ENCODE measurements at places on chromosomes 13 and 19. TPM values are rescaled to one million over a fixed set of nuclear protein-coding genes. Genes with fewer than 3 reads are reported as not detected.

CILP2 gene
- total RNA-seq = 12.7 TPM

SYNE4 gene
- total RNA-seq = 0.49 TPM

DAND5 gene
- 0.57 TPM for total RNA-seq

CRLF1 gene
- total RNA-seq = 15.3 TPM

URAD gene
- not detected for total RNA-seq

FUT1 gene
- total RNA-seq = 0.52 TPM

LATS2 gene
- total RNA-seq = 104 TPM

PLIN4 gene
- total RNA-seq = not detected

SPRYD7 gene
- 6.9 TPM for total RNA-seq

NLRP7 gene
- not detected for total RNA-seq

PNMA8A gene
- 10.1 TPM for total RNA-seq

ZNF112 gene
- 7.1 TPM for total RNA-seq

PSG11 gene
- total RNA-seq = not detected

GRCh38 chr13:52837850-52838249 is 10.6 kb downstream of the PCDH8 start:
- DNase-seq = no peak

GRCh38 chr19:543910-544608 is at the start of gene GZMM:
Gene GZMM, plus strand, starts transcription at chr19:544053. Its CDS starts 19 bp downstream, at chr19:544072.
- no peak for DNase-seq

GRCh38 chr19:35673121-35673804 is 6.9 kb downstream of the UPK1A start:
- DNase-seq = no peak

DNA sequence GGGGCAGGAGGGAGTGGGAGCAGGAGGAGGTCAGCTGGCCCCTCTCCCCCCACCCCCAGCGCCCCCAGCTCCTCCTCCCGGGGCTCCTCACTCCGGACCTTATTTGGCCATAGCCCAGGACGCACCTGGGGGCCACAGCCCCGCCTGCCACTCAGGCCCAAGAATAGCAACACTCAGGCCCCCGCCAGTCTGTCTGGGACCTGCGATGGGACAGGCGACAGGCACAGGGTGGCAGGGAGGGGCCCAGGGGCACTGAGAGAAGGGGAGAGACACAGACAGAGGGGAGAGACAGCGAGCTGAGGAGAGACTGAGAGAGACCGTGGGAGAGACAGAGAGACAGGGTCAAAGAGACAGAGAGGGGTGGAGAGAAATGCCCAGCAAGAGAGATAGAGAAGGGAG is 10.2 kb downstream of the JOSD2 start:
- no peak for DNase-seq

DNA sequence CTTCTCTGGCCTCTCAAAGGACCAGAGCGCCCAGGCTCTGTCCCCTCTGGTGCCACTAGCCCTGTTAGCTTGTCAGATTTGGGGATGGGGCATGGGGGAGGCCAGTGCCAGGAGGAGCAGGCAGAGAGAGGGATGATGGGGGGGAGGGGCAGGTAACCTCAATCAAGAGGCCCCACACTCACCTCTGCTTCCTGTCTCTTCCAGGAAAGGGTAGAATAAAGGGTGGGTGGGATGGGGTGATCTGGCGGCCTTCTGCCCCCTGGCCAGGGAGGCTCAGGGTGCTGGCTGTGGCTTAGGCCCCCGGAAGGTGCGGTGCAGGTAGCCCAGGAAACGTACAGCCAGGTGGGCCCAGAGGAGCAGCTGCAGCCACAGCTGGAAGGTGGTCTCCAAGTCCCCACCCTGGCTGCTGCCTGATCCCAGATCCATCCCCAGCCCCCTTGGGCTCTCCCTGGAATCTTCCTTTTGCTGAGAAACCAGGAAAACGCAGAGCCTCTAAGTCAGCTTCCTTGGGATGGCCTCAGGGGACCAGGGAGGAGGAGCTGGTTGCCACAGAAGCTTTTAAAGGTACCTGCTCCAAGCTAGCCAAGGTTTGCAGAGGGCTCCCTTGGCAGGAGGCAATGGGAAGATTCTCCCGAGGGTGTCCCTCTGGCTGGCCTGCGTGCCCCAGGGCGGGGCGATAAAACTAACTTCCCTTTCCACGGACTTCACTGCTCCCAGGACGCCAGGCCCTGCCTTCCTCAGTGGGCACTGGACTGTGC is 5.3 kb downstream of the PRKACA start:
- no peak for DNase-seq

- DNase-seq = no peak
Observed at GRCh38 chr19:51365965-51366388, at the start of gene ETFB. Gene ETFB, minus strand, starts transcription at chr19:51366388. Its CDS starts 62 bp downstream, at chr19:51366326.

DNA sequence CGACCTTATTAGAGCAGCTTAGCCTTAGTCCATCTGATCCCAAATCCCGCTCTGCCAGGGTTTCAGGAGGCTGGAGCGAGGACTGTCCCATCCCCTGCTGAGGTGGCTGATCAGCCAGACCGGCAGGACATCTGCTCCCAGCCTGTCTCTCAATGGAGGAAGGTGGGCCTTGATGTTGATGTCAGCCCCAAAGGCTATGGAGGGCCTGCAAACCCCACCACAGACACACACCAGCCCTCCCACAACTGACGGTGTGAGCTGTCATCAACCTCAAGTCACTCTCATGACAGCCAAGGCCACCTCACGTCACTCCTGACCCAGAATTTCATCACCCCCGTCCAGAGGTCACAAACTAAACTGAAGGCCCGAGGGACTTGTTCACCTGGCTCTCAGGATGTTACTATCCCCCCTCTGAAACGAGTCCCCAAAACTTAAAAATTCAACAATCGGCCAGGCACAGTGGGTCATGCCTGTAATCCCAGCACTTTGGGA is 25.5 kb downstream of the RHPN2 start:
- DNase-seq = no peak

- no peak for DNase-seq
Observed at GRCh38 chr19:34120846-34121639, 51.3 kb upstream of the LSM14A start.

DNA sequence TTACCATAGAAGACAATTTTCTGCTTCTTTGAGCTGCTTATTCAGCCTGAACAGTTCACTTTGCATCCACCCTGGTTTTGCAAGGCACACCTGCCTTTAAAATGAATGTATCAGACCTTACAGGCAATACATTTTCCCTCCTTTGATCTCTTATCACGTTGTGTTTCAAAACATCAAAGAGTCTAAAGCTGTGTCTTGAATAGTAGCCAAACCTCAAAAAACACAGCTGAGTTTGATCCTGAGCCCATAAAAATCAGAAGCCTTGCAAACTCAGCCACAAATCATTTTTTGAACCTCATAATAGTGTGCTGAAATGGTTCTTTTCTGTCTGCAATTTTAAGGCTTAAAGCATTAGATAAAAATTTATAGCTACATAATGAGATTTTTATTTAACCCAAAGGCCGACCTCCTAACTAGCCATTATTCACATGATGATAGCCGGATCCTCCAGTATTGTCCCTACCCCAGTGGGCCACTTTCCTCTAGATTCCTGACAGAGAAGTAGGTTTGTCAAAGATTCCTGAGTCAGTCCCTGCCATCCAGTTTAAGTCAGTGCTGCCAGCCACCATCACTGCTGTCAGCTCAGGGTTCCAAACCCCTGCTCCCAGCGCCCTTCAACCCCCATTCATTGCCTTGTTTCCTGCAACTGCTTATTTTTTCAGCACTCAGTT is 71.8 kb downstream of the CAB39L start:
- no peak for DNase-seq

GRCh38 chr13:111168107-111168506 is 53.0 kb downstream of the ARHGEF7 start:
- no peak for DNase-seq

DNA sequence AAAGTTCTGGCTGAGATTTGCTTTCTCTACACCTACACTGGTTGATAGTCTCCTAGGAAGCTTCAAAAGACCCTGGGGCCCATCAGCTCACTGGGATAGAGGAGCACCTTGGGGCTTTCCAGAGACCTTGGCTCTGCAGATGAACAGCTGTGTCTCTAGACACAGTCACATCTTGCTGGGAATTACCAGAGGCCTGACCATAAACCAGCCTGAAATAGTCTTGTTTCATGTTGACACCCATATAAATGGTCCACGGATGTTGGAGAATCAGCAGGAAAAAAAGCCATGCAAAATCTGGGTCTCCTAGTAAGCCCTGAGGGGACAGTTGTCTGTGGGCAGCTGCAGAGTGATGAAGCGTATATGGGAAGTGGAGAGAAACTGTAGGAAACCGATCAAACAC is 207.6 kb downstream of the DNAJC15 start:
- no peak for DNase-seq

DNA sequence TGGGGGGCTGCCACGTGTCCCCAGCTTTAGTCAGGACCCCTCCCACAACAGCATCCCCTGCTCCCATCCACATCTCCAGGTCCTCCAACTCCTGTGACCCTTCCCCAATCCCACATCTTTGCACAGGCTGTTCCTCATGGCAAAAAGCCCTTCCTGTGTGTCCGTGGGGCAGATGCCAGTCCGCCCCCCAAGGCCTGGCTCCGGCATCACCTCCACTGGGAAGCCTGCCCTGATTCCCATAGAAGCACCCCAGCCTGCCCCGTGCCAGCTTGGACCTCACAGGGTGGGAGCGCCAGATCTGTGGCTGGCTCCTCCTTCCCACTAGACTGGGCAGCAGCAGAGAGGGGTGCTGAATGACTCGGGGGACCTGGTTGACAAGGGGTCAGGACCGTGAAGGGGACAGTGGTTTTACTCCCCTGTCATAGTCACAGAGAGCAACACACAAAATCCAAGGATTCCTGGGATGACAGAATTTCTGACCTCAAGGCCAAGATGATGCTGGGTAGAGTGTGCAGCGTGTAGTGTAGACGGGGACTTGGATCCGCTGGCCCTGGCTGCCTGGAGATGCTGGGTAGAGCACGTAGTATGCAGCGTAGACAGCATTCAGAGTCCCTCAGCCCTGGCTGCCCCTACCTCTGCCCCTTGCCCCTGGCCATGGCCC is 13.3 kb downstream of the KLF2 start:
- DNase-seq = no peak

GRCh38 chr13:85040215-85040614 is 759.0 kb downstream of the SLITRK6 start:
- DNase-seq = no peak

- DNase-seq = no peak
Observed at GRCh38 chr19:5865772-5866171, 4.6 kb downstream of the FUT5 start.

GRCh38 chr19:50739914-50740426 is 16.8 kb downstream of the CLEC11A start:
- no peak for DNase-seq

GRCh38 chr13:20964904-20965303 is 62.4 kb upstream of the XPO4 start:
- no peak for DNase-seq

GRCh38 chr19:2719920-2720776 is 1.0 kb downstream of the DIRAS1 start:
- DNase-seq = no peak

DNA sequence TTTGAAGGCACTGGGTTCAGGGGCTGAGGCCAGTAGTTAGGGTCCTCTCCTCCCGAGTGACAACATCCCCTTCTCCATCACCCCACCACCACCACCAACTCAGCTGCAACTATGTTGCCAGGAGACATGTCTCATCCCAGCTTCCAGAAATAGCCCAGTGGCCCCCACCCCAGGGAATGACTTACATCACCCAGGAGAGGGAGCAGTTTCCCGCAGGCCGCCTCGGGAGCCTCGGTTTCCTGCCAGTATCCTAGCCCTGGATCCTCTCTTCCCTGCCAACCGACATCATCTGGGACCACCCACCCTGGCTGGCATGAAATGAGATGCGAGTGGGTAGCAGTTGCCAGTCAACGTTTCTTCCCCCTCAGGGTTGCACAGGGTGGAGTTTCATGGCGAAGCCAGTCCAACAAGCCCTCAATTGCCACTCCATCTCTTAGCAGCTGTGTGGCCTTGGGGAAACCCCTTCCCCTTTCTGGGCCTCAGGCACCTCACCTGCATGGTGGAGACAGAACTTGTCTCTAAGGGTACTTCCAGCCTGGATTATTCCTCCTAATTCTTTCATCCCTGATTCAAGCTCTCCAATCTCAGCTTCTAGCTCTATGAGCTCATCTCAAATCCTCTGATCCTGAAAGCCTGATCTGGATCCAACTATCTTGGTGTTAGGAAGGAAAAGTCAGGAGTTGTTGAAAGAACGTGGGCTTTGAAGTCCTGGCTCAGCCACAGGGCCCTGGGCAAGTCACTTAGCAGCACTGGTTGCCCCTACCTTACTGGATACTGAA is 3.9 kb upstream of the GSK3A start:
- DNase-seq = no peak

All from chondrocyte (in vitro differentiated cells).